ENCODE measurements at places on chromosomes 5 and 9. TPM values are rescaled to one million over a fixed set of nuclear protein-coding genes. Genes with fewer than 3 reads are reported as not detected.

Gene WDR38
- total RNA-seq = not detected

Gene CATSPER3
- total RNA-seq = not detected

Gene SOHLH1
- total RNA-seq = not detected

Gene PCDHGB6
- total RNA-seq = 22.1 TPM

Gene DRD1
- total RNA-seq = not detected

Gene CSF1R
- total RNA-seq = not detected

Gene ACOT12
- not detected for total RNA-seq

Gene SPEF2
- total RNA-seq = 5.8 TPM

Gene STARD4
- 157 TPM for total RNA-seq

Gene ADAMTS19
- 23.3 TPM for total RNA-seq

- no peak overlapping the region for H3K4me3 ChIP-seq
- no peak for DNase-seq
- H3K27ac ChIP-seq = no peak overlapping the region
These were observed 2.8 kb downstream of the TUBB4B start for GRCh38 chr9:137243626-137244485.

DNA sequence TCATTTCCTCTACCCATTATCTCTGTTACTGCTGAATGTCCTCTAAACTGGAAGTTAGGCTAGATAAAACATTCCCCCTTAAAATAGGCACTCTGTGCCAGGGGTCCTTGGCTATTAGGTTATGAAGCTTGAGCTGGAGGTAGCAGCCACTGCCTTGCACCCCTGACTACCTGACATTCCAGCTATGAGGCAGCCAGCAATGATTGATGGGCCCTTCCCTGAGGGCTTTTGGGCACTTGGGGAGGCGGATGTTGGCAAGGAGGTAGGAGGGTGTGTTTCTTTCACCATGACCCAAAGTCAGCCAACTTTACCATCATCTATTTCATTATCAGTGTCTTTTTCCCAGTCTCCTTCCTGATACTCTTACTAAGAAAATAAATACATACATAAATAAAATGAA, 17.1 kb downstream of the TARS1 start:
- DNase-seq = no peak
- H3K4me1 ChIP-seq = no peaks in the 10 kb centered on the region
- no peak overlapping the region for H3K27ac ChIP-seq

GRCh38 chr5:34545164-34545563, 111.0 kb upstream of the RAI14 start:
- peaks cover 26% of the 10 kb centered on the region for H3K4me1 ChIP-seq
- no peak overlapping the region for H3K27ac ChIP-seq
- H3K4me3 ChIP-seq = no peak overlapping the region
- no peak for DNase-seq
- H3K36me3 ChIP-seq = no peaks in the 10 kb centered on the region

DNA sequence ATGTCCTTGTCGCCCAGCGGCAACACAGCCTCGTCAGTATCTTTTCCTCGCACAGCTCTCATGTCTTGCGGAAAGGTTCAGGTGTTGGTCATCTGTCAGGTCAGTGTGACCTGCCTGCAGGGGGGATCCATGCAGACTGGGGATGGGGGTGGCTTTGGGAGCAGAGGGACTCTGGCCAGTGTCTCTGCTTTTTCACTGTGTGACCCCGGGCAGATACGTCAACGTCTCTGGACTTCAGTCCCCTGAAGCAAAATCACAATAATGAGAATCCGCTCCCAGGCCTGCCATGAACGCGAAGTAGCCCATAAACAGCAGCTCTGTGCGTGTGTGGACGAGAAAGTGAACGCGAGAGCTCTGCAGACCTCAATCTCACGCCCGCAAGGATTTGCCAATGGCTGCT, 75.7 kb upstream of the FCN1 start:
- no peaks in the 10 kb centered on the region for H3K27me3 ChIP-seq
- no peaks in the 10 kb centered on the region for H3K36me3 ChIP-seq
- DNase-seq = no peak
- H3K4me1 ChIP-seq = no peaks in the 10 kb centered on the region
- no peak overlapping the region for H3K4me3 ChIP-seq
- no peak overlapping the region for H3K27ac ChIP-seq

DNA sequence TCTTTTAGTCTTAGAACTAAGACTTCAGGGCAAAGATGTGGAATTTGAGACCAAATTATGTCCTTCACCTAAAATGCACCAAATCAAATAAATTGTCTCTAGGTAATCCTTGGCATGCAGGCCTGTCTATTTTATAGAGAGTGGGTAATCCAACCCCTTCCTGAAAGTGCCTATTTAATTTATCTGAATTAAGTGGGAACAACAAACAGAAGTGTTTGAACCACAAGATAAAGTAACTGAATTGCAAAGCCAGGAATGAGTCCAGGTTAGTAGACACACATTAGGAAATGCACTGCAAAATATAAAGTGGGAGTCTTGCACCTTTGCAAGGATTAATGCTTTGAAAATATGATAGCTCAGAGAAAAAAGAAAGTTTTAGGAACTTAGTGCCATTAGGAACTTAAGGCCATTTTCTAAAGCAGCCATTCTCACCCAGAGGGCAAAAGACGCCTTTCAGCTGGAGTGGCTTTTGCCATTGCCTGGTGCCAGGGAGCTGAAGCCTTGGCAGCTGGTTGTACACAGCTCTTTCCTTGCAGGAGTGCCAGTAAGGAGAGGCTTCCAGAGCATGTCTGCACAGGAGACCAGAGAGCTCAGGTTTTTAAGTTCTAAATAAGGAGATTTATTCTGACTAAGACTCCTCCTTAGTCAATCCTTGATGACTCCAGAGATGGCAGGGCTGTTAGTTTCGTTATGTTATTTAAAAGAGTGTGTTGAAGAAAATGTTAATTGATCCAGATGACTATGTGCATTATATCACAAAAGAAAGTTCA, 151.7 kb upstream of the ELL2 start:
- H3K4me1 ChIP-seq = peaks cover 7% of the 10 kb centered on the region
- no peaks in the 10 kb centered on the region for H3K36me3 ChIP-seq
- H3K27ac ChIP-seq = no peak overlapping the region
- no peaks in the 10 kb centered on the region for H3K27me3 ChIP-seq

- H3K36me3 ChIP-seq = no peaks in the 10 kb centered on the region
- H3K4me1 ChIP-seq = peaks cover 8% of the 10 kb centered on the region
- no peaks in the 10 kb centered on the region for H3K27me3 ChIP-seq
- H3K27ac ChIP-seq = no peak overlapping the region
- DNase-seq = no peak
- H3K4me3 ChIP-seq = no peak overlapping the region
These were observed 183.3 kb downstream of the SEMA5A start for GRCh38 chr5:9362600-9362999.

- H3K36me3 ChIP-seq = no peaks in the 10 kb centered on the region
- H3K4me3 ChIP-seq = no peak overlapping the region
- no peaks in the 10 kb centered on the region for H3K27me3 ChIP-seq
- peak; percentile 69 for DNase-seq
- no peak overlapping the region for H3K27ac ChIP-seq
These were observed 51.0 kb downstream of the SH3PXD2B start for GRCh38 chr5:172403189-172403796.

- no peak overlapping the region for H3K27ac ChIP-seq
- no peak overlapping the region for H3K4me3 ChIP-seq
- no peak for DNase-seq
- no peaks in the 10 kb centered on the region for H3K27me3 ChIP-seq
- H3K36me3 ChIP-seq = no peaks in the 10 kb centered on the region
- H3K4me1 ChIP-seq = no peaks in the 10 kb centered on the region
These were observed 96.2 kb downstream of the C9orf50 start for GRCh38 chr9:129524582-129525270.

GRCh38 chr5:36680066-36680465, 73.7 kb downstream of the SLC1A3 start:
- DNase-seq = no peak
- no peaks in the 10 kb centered on the region for H3K4me1 ChIP-seq
- no peaks in the 10 kb centered on the region for H3K27me3 ChIP-seq
- no peak overlapping the region for H3K4me3 ChIP-seq
- H3K36me3 ChIP-seq = no peaks in the 10 kb centered on the region

DNA sequence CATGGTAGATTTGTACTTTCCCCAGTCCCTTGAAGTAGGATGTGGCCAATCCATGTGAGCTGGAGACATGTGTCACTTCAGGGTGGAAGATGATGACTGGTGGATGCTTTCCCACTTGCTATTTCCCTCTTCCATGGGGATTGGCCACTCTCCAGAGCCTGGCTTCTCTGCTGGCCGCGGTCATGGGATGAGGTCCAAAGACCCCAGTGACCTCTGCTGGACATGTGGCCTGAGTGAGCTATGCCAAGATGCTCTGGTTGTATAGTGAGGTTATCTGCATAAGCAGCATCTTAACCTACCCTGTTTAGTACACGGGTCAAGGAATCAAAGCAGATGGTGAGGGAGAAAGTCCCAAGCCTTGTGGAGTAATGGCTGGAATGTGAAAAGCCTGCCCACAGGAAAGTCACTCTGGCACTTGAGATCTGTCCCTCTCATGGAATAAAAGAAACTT, 47.1 kb downstream of the SH3PXD2B start:
- peaks cover 13% of the 10 kb centered on the region for H3K4me1 ChIP-seq
- no peaks in the 10 kb centered on the region for H3K27me3 ChIP-seq
- H3K27ac ChIP-seq = no peak overlapping the region
- DNase-seq = no peak
- no peaks in the 10 kb centered on the region for H3K36me3 ChIP-seq

GRCh38 chr9:105971986-105972385, 277.6 kb downstream of the TMEM38B start:
- no peak overlapping the region for H3K4me3 ChIP-seq
- H3K4me1 ChIP-seq = peaks cover 69% of the 10 kb centered on the region
- no peaks in the 10 kb centered on the region for H3K36me3 ChIP-seq
- H3K27me3 ChIP-seq = no peaks in the 10 kb centered on the region

DNA sequence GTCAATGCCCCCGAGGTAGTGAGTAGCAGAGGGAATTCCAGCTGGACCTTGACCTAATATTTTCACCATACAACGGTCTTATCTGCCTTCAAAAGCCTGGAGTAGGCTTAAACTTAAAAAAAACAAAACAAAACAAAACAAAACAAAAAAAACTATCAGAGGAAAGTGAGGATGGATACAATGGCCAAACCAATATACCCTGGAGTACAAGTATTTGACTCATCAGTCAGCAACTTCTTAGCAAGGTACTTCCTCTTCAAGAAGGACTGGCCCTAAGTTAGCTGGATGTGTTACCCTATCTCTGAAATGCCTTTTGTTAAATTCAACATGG, 160.6 kb upstream of the GNA14 start:
- no peaks in the 10 kb centered on the region for H3K4me1 ChIP-seq
- DNase-seq = no peak
- no peaks in the 10 kb centered on the region for H3K27me3 ChIP-seq
- no peak overlapping the region for H3K27ac ChIP-seq
- H3K36me3 ChIP-seq = no peaks in the 10 kb centered on the region
- no peak overlapping the region for H3K4me3 ChIP-seq

GRCh38 chr5:157888814-157889532, 30.0 kb upstream of the CLINT1 start:
- no peak overlapping the region for H3K27ac ChIP-seq
- H3K36me3 ChIP-seq = no peaks in the 10 kb centered on the region
- no peak overlapping the region for H3K4me3 ChIP-seq
- DNase-seq = no peak

GRCh38 chr5:99272576-99272975, 343.8 kb upstream of the CHD1 start:
- H3K27ac ChIP-seq = no peak overlapping the region
- H3K4me3 ChIP-seq = no peak overlapping the region
- DNase-seq = no peak

- H3K4me1 ChIP-seq = no peaks in the 10 kb centered on the region
- H3K36me3 ChIP-seq = no peaks in the 10 kb centered on the region
- H3K27ac ChIP-seq = no peak overlapping the region
- no peaks in the 10 kb centered on the region for H3K27me3 ChIP-seq
These were observed 7.3 kb upstream of the ANXA6 start for GRCh38 chr5:151164687-151165392.

- no peaks in the 10 kb centered on the region for H3K4me1 ChIP-seq
- peaks cover 11% of the 10 kb centered on the region for H3K27me3 ChIP-seq
- peak; percentile 17 for DNase-seq
These were observed 88.7 kb upstream of the PHF24 start for GRCh38 chr9:34869390-34869789.

GRCh38 chr5:102815540-102816332, 60.6 kb downstream of the PAM start:
- H3K4me1 ChIP-seq = peaks cover 11% of the 10 kb centered on the region
- H3K36me3 ChIP-seq = no peaks in the 10 kb centered on the region
- no peak overlapping the region for H3K4me3 ChIP-seq
- H3K27me3 ChIP-seq = no peaks in the 10 kb centered on the region

Measured in neural progenitor cell (in vitro differentiated cells).